Stimulated activated CD8-positive, alpha-beta memory T cell treated with anti-CD3 and anti-CD28 coated beads, Interleukin-15, amount 100 ng/mL, for 48 hours (primary cell): ENCODE measurements at places on chromosomes 5 and 9.

GRCh38 chr5:151094030-151094851 is 13.4 kb upstream of the TNIP1 start:
- peak; percentile 72 for DNase-seq

GRCh38 chr5:150166650-150167511 is at the start of gene CDX1:
Gene CDX1, plus strand, starts transcription at chr5:150166778. Its CDS starts 99 bp downstream, at chr5:150166877.
- no peak for DNase-seq

DNA sequence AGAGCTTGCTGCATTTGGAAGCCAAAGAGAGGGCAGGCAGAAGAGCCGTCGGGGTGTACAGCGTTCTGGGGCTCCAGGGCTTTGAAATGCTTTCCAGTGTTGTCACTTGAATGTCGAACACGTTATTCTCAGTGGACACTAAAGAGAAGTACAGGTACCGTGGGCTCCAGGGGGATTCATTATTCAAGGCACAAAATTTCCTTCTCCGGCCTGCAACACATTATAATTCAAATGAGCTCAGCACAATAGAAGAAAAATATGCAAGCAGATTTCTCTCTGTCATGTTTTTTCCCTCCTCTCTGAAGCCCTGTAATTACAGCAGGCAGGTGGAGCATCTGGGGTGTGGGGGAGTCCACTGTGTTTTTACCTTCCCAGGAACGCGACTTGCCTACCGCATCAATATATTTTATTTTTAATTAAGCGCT is 293.1 kb downstream of the ZSWIM6 start:
- DNase-seq = no peak

GRCh38 chr9:124361128-124361527 is 54.1 kb downstream of the PSMB7 start:
- DNase-seq = no peak

DNA sequence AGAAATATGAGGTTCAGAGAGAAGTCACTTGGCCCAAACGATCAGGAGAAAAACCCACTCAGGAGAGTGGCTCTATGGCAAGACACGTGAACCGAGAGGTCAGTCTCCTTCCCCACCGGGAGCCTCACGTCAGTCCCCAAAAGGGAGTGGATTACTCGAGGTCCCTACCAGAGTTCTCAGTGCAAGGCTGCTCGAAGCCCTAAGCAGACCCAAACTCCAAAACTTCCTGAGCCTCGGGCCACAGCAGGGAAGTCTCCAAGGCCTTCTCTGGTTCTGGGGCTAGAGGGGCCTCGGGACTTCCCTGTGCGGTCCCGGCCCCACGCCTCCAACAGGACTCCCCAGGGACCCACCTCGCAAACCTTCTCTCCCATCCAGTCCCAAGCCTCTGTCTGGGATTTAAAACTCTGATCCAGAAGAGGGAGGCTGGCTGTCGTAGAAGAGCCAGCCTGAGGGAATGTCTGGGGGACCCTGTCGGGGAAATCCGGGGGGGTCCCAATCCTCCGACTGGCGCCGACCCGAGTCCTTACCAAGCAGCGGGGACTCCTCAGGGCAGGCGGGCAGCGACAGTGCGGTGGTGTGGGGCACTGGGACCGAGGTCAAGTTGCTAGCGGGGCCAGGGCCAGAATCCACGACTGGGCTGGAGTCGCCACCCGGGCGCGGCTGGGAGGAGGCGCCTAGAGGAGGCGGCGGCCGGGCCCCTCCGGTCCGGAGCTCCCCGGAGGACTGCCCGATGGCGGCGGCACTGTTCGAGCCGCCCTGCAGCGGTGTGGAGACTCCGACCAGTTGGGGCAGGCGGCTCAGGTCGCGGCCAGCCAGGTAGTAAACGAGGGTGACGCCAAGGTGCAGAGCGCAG is 679 bp downstream of the B4GALT1 start:
- no peak for DNase-seq

GRCh38 chr9:79977510-79978197 is 405.9 kb downstream of the TLE4 start:
- DNase-seq = no peak

- no peak for DNase-seq
Measured at GRCh38 chr5:167255926-167256325, 1035.5 kb upstream of the WWC1 start.

DNA sequence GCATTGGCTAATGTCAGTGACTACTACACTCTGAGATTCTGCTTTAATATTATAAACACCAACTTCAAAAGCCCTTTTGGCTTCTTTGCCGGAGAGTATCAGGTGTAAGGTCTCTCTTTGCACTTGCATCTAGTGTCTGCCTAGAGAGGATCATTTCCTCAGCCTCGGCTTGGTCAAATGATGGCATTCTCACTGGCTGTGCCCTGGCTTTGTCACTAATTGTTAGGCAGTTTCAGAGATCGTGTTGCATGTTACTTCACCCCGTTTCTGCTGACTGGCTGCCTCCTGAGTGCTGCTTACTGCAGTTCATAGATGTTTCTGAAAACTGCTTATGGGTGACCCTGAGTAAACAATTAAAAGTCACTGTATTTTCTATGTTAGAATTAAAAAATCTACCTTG is 48.8 kb downstream of the SLC1A3 start:
- DNase-seq = no peak

GRCh38 chr5:143229426-143229895 is 174.0 kb downstream of the NR3C1 start:
- DNase-seq = no peak

DNA sequence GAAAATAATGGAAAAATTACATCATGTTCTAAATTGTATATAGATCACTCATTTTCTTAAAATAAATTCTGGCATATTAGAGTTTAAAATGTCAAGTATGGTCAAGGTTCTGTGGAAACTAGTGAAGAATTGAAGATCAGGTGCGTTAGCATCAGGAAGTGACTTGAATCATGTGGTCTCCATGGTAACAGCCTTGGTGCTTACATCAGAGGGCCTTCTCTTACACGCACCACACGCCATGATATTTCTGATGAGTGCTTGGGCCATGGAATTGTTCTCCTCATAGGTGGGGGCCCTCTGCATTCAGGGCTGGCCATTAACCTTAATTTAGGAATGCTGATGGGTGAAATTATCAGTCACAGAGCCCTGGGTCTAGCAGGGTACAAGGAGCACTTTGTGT is 288.1 kb upstream of the EFNA5 start:
- DNase-seq = no peak

GRCh38 chr9:98491231-98491651 is 217.5 kb downstream of the GABBR2 start:
- DNase-seq = no peak

GRCh38 chr9:87392086-87392485 is 105.6 kb upstream of the DAPK1 start:
- no peak for DNase-seq

- no peak for DNase-seq
Measured at GRCh38 chr5:167813389-167813788, 478.1 kb upstream of the WWC1 start.

DNA sequence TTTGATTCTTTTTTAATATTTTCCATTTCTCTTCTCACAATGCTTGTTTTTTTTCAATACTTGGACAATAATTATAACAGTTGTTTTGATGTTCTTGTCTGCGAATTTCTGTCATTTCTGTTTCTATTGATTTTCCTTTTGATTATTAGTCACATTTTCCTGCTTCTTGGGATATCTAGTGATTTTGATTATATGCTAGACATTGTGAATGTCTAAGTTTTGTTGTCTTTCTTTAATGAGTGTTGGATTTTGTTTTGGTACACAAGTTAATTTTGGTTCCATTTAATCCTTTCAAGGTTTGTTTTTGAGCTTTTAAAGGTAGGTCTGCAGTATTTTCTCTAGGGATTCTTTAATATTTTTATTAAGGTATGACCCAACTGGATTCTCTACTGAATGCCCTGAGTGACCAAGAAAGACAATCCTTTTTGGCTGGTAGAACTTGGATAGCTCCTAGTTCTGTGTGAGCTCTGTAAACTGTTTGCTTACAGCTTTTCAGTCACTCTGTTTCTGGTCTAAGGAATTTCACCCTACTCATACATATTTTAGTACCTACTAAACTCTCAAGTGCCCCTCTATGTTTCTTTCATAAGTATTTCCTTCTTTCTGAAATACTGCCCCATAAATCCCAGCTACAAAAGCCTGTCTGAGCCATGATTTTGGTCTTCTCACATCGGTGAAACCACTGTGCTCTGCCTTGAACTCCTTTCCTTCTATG is 12.5 kb upstream of the PDE8B start:
- DNase-seq = no peak
